Testis (tissue), 5 donors: ENCODE measurements at places on chromosomes 13 and 19. TPM values are rescaled to one million over a fixed set of nuclear protein-coding genes. Genes with fewer than 3 reads are reported as not detected.

The IGFL1 gene
- not detected for total RNA-seq

The CALR gene
- total RNA-seq = 389 TPM

The STARD13 gene
- total RNA-seq = 33.7 TPM

The COL5A3 gene
- 7.0 TPM for total RNA-seq

The PABPC3 gene
- 24.0 TPM for total RNA-seq

The COL4A1 gene
- total RNA-seq = 39.0 TPM

The CGB1 gene
- 2.9 TPM for total RNA-seq

The MCEMP1 gene
- not detected for total RNA-seq

The SYT3 gene
- 2.5 TPM for total RNA-seq

The IZUMO1 gene
- total RNA-seq = 10.5 TPM

The OXGR1 gene
- not detected for total RNA-seq

The INSR gene
- 96.5 TPM for total RNA-seq

The NKPD1 gene
- total RNA-seq = 1.3 TPM

The TPP2 gene
- total RNA-seq = 86.2 TPM

The ZNF345 gene
- 9.5 TPM for total RNA-seq

The ZNF600 gene
- total RNA-seq = 6.9 TPM

The CD79A gene
- 0.87 TPM for total RNA-seq

The METTL21C gene
- total RNA-seq = not detected

The CPB2 gene
- not detected for total RNA-seq

The SELENOV gene
- total RNA-seq = 2.5 TPM
